Right cardiac atrium (tissue), 5 donors: ENCODE measurements at places on chromosomes 3 and 15.

GRCh38 chr3:45272828-45273470 lies 46.9 kb upstream of the TMEM158 start:
- DNase-seq: no peak

GRCh38 chr15:72923289-72923688 lies 129.0 kb upstream of the NEO1 start:
- no peak for DNase-seq

DNA sequence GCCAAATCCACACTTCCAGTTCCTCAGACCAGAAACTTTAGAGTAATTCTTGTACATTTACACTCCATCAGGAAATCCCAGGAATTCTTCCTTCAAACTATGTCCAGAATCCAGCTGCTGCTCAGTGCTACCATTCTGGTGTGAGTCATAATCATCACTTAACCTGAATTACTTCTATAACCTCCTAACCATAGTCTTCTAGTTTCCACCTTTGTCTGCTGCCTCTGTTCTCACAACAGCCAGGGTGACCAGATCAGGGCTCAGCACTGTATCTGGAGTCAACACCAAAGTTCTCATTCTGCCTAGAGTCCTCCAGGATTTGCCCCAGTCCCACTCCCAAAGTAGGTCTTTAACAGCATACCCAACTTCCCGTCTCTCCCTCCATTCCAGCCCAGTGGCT lies 3.4 kb downstream of the CLDND1 start:
- no peak for DNase-seq

- no peak for DNase-seq
Observed at GRCh38 chr3:179432021-179432420, 19.2 kb downstream of the GNB4 start.

GRCh38 chr3:161332792-161333191 lies 38.5 kb downstream of the SPTSSB start:
- DNase-seq: no peak

DNA sequence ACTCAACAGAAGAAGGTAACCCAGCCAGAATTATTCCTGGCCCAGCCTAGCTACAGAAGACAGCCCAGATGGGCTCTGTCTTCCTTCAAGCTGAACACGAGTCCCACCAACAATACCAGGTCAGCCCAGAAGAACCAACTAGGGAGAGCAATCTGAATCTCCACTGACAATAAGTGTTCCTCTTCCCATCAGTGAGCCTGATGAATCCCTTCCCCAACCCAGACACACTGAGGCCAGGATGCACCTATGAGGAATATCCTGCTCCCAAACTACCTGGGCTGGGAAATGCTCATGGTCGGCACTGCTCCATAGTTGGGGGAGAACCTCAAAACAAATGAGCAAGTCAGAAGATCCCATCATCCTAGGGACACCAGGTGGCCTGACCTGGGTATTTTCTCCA lies 351.1 kb downstream of the OCA2 start:
- DNase-seq: no peak

DNA sequence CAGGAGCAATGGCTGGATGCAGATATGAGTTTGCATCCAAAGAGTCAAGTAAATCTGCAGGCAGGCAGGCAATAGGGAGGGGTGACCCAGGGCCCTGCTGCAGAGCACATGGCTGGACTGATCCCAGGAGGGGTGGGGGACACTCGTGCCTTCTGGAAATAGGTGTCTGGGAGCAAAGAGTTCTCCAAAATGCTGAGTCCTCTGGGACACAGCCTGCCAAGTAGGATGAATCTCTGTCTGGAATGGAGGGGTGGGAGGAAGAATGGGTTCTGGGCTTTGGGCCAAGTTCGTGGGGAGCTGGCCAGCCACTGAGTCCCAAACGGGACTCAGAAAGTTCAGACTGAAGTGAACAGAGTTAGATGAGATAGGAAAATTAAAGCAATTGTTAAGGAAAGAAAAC lies 214.5 kb downstream of the MTHFS start:
- DNase-seq: peak; percentile 82

- no peak for DNase-seq
Observed at GRCh38 chr3:107574650-107575049, 51.9 kb downstream of the BBX start.

DNA sequence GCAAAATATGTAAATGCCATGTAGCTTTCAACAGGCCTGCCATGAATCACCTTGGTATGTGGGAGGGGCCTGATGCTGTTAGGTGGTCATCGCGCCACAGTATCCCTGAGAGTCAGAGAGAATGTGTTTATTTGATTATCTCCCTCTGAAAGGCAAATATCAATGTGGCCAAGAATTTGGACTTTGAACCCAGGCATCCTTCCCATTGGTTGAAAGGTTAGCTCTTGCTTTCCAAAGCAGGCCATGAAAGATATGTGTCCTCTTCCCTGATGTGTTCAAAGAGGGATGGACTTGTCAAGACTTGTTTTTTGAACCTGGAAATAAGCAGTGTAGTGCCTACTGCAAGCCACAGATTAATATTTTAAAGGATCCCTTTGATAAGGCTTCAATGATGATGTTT lies 36.7 kb downstream of the SRP14 start:
- DNase-seq: no peak

DNA sequence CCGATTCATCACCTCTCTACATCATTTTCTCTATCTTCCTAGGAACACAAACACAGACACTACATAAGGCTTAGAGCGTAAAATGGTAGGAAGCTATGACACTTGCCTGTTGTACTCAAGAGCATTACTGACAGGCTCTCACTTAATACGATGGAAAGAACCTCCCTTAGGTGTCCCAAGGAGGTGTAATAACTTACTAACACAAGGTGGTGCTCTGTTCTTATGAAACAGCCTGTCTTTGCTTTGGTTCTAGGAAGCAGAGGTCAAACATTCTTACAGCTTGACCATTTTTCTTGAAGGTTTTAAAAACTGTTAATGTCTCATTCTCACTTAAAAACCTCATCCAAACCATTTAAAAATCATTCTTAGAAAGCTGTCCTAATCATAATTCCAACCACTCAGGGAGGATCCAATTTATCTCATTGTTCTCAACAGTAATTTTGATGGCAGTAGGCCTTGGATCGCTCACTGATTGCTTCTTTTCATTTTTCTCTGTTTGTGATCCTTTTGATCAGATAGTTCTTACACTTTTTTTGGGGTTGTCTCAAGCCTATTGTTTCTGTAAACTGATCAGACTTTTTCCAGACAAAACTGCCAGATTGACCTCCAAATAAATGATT lies 317.8 kb upstream of the AGTR1 start:
- DNase-seq: no peak

DNA sequence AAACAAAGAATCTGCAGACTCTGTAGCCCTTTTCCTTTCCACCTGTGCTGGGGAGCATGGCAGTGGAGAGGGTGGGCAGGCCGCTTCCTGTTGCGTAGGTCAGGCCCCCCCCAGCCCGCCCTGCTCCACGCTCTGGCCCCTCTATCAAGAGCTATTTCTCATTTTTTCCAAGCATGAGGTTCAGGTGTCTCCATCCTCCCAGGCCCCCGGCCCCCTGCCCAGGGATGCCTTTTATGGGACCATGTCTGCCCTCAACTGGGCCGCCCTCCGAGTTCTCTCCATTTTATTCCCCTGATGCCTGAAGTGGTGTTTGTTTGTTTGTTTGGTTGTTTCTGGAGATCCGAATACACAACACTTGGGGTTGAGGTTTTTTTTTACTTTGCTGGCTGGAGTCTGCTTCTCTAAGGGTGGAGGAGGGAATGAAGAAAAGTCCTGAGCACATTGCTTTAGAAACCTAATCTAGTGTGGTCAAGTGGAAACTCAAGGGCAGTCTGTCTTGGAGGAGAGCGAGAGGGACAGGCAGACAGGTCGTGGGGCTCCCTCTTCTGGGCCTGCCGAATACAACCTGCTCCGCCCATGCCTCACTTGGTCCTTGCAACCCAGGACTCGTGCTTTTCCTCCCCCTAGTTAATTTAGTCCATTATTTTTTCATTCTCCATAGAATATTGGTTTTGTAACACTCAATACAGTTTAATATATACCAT lies 176.5 kb upstream of the LYSMD4 start:
- no peak for DNase-seq

DNA sequence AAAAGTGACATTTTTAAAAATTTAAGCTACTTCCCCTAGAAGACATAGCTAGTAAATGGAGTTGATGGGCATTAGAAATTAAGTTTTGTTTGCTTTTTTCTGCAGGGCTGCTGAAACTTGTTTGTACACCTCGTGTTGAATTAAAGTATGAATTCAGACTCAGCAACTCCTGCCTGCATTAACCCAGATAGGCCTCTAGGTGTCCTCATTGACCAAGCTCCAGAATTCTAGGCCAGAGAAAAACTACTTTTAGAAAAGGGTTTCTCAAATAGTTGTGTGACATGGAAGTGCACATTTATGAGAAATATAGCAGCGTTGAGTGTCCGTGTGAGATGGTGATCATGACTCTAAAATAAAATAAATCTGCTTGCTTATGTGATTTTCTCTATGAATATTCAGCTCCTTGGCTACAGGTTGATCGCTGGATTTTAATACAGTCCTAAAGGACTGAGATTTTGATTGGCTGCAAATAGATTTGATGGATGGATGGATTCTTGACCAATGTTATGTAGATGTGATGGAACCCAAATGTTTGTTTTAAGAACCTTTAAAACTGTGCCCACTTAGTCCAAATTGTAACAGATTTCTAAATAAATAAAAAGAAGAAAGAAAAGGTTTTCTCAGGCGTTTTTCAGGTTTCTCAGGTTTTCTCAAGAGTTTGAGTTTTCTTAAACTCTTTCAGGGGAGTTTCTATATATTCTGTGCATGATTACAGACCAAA lies 39.4 kb upstream of the LMOD3 start:
- no peak for DNase-seq

- DNase-seq: no peak
Observed at GRCh38 chr3:35871009-35871408, 231.7 kb downstream of the ARPP21 start.

DNA sequence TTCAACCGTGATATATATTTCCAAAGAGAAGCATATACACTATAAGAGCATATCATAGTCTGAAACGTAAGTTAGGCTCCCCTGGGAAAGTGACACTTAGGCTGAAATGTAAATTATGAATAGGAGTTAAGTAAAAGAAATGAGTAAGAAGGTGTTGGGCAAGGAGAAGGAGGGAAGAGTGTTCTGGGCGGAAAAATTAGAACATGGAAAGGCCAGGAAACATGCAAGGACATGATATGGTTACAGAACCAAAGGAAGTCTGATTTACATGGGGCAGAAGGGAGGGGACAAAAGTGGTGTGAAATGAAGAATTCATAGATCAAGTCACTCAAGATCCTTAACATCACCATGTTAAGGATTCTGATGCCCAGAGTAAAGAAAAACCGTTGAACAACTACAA lies 75.2 kb downstream of the SCAPER start:
- DNase-seq: no peak

DNA sequence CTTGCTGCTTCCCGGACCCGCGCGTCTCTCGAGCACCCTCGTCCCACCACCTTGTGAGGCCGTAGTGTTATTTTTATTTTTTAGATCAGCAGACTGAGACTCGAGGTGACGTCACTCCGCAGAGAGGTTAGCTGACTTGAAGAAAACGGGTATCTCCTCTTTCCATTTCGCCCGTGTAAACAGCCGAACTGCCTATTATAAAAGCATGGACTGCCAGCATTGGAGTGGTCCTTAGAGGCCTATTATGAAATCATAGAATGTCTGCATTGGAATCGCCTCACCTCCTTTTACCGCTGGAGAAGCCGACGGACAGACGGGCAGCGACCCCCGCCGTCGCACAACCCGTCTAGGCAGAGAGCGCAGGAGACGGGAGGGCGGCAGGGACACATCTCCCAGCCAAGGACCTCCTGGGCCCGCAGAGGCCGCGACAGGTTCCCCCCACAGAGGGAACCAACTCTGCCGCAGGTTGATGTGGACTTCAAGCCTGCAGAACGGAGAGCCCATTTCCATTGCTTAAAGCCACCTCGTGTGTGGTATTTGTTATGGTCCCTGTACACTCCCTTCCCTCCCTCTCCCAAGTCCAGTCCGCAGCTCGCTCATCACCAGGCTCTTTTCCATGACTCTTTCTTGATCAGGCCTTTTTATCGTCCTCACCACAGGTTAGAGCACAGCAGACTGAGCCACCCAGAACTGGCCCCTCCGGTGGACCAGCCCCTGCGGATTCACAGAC lies 540 bp upstream of the PPP1R2 start:
- DNase-seq: peak; percentile 29

DNA sequence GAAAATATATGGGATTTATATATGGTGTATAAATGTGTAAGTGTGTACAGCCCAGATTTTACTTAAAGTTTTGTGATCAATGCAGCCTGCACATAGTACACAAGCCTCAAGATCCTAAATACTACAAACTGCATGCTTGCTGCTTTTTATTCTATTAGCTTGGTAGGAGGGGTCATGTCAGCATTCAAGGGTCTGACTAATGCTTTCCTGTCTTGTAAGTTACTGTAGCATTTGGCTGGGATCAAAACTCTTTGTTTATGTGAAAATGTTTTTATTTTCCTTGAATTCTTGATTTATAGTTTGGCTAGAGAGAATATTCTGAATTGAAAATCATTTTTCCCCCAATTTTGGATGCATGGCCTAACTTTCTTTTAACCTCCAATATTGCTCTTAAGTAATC lies 370.9 kb downstream of the NSUN3 start:
- DNase-seq: no peak

- no peak for DNase-seq
Observed at GRCh38 chr3:187264021-187264420, 27.5 kb downstream of the MASP1 start.

- DNase-seq: no peak
Observed at GRCh38 chr3:39278616-39278935, 1.3 kb downstream of the CX3CR1 start.

DNA sequence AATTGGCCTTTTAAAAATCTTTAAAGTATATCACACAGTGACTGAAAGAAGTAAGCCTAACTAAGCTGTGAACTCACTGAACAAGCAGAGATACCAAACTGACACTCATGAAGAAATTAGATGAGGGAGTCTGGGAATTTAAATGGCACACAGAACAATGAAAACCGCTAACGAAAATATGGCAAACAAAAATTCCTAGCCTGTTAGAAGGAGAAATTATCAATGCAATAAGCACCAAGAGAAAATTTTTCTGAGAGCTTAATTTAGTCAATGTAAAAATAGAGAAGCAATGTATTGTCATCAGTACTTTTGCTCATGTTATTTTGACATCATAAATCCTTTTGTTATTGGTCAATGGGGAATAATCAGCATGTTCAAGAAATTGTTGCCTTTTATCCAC lies 291.1 kb upstream of the PDZRN3 start:
- DNase-seq: no peak

DNA sequence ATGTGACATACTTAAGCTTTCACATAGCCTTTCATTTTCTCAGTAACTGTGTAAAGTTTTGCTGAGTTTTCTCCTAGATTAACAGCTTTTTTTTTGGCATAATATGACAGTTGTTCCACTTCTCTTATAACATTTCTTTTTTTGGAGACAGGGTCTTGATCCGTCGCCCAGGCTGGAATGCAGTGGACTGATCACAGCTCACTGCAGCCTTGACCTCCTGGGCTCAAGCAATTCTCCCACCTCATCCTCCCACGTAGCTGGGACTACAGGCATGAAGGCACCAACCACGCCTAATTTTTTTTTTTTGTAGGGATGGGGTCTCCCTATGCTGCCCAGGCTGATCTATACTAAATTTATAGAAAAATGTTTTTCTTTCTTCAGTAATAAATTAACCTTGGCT lies 30.1 kb downstream of the DLG1 start:
- no peak for DNase-seq
